AG09309 (cell line): ENCODE measurements at places on chromosomes 2 and 18.

DNA sequence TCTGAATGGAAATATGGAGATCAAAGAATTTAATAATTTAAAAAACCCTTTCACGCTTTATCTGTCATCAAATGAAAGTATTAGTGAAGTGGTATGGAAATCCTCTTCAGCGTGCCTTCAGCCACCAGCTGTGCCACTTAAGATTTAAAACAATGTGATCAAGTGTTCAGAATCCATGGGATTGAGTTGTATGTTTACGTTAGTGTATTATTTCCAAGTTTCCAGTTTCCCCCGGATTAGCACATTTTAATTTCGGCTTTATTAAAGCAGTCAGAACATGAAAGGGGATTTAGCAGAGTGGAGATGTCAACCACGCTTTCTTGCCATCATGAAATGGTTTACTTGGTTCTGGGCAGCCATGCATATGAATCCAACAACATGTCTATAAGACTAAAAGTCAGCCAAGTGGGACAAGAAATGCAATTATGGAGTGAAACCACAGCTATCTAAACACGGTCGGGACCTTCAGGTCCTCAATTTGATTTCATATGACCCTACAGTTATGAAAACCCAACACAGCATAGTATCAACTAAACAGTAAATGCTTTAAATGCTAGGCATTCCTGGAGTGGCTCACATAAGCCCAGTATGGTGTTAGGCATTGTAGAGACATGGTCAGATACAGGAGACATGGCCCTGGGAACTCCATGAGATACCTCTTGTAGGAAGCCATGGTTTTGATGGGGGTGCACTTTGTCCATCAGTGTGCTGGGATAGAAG lies 224.9 kb upstream of the EPAS1 start:
- DNase-seq = no peak

GRCh38 chr2:15750433-15750814 lies 158.8 kb downstream of the DDX1 start:
- no peak for DNase-seq

DNA sequence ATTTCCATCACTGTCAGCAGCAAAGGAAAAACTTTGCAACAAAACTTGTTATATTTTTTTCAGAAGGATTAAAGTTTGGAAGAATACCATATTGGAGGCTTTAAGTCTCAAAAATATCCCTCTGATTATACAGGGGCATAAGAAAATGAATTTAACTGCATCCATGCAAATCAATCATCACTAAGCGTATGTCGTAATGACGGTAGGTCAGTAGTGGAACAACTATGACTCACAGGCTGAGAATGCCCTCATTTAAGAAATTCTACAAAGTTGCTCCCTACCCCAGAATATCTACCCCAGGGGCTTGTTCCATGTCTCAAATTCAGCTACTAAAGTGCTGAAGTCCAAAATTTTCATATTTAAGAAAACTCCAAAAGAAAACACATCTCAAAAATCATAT lies 12.5 kb upstream of the NAB1 start:
- DNase-seq = no peak

DNA sequence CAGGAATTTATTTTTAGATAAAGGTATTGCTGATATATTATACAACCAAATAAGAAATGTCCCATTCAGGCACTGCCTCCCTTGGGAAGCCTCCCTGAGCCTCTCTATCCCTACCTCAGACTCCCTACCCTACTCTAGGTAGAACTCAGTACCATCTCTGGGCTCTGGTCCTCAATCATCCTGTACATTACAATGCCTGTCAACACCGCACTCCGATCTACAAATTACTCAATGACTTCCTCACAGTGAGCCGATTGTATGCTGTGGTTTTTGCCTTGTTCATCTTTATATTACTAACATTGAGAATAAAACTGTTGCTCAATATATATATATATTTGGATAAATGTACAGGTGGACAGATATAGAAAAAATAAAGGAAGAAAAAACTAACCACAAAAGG lies 207.5 kb downstream of the STK39 start:
- no peak for DNase-seq

GRCh38 chr18:79356435-79356834 lies 39.3 kb upstream of the NFATC1 start:
- no peak for DNase-seq

GRCh38 chr2:216416571-216417307 lies 4.5 kb downstream of the SMARCAL1 start:
- DNase-seq = no peak

GRCh38 chr2:222797871-222798270 lies 63.0 kb upstream of the ACSL3 start:
- DNase-seq = no peak

DNA sequence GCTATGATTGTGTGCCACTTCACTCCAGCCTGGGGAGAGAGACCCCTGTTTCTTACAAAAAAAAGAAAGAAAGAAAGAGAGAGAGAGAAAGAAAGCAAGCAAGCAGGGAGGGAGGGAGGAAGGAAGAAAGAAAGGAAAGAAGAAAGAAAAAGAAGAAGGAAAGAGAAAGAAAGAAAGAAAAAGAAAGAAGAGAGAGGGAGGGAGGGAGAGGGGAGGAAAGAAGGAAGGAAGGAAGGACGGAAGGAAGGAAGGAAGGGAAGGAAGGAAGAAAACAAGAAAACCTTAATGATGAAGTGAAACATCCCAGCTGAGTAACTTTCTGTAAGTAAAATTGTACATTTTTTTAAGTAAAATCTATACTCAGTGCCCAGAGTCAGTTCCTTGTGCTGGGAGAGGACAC lies 75.5 kb upstream of the GLS start:
- DNase-seq = no peak

DNA sequence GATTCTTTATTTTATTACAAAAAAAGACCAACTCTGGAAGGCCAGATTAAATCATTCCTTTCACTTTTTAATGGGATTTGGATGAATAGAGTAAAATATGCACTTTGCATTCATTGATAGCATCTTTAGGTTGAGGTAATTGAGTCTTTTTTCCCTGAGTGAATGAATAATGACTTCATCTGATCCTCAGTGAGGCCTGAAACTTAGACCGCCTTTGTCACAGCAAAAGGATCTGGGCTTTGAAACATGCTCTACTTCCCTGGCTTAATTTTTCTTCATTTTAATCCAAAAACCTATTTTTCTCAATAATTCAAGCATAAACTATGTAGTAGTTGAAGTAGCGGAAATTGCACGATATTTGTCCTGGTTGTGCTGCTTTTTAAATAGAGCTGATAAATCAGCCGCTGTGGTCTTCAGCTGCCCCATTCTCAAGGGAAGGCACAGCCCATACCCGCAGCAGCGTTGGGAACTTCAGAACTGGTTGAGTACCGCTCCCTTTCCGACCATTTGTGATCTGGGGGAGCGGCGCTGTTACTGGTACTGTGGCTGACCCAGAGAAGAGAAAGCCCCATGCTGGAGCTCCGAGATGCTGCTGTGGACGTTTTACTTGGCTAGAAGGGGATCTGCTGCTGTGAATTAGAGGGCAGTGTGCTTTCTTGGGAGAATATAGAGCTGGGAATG lies 145.3 kb upstream of the NFATC1 start:
- DNase-seq = no peak

- no peak for DNase-seq
These were observed 41.8 kb upstream of the KLF11 start for GRCh38 chr2:10001586-10001985.

DNA sequence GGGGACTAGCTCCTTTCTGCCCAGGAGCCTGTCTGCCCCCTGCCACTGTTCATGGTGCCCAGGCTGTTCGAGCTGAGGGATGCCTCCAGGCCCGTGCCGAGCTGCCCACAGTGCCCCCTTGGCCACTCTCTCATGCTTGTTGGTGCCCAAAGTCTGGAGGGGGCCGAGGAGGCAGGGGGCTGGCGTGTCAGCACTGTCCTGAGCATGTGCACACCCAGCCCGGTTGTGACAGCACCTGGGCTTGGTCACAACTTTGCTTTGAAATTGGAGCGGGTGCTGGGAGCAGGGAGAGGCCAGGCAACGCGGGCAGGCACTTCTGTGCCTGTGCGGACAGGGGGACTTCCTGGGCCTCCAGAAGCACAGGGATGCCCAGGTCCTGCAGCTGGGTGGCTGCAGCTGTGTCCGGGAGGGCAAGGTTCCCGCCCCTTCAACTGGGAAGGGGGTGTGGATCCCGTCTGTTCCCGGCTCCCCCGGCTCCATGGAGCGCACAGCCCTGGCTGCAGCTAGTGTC lies 22.2 kb upstream of the RAPGEF4 start:
- no peak for DNase-seq

DNA sequence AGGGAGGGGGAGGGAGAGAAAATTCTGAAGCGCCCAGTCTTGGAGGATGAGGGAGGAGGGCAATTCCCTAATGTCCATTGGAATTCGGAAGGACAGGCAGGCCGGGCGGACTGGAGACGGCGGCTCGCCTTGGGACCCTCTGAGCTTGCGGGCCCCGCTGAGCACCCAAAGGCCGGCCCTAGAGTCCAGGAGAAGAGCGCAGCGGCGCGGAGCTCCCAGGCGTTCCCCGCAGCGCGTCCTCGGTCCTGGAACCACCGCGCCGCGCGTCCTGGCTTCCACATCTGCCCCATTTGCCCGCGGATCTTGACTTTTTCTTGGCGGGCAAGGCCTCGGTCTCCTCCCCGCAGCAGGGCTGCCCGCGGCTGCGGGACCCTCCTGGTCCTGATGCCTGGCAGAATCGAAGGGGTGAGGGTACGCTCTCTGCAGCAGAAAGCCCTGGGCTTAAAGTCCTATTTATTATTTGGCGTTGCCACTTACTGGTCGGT lies 675 bp upstream of the MLPH start:
- no peak for DNase-seq

DNA sequence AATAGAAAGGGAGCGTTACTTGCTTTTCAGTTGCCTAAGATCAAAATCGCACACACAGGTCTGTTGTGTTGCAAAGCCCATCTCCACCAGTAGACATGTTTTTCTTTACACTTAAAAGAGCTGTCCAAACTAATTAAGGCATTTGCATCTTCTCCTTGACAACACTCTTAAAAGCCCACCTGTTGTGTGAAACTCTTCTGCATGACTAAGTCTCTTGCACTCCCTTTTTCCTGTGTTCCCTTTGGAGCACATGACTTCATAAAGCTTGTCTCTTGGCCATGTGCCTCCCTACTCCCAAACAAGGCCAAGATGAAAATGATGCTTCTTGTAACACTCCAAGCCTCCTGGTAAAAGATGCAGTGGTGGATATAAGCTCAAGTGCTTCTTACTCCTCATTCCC lies 26.1 kb downstream of the PID1 start:
- DNase-seq = no peak

- no peak for DNase-seq
These were observed 56.9 kb downstream of the SRBD1 start for GRCh38 chr2:45554073-45554741.

DNA sequence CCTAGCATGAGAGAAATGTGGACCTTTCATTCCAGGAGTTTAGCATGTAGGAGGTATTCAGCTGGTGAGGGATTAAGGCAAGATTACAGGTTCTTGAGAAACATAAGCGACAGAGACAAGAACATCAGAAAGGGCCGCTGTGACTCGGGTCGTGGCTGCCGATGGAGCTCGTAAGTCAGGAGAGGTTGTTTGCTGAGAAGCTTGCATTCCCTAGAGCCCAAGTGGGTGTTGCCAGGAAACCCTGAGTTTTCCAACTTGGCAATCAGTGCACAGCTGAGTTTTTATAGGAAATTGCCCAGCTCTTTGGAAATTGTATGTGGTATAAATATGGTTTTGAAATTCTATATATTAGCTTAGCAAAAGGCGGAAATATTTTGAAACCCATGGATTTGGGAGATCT lies 46.4 kb upstream of the CYP1B1 start:
- DNase-seq = no peak

- DNase-seq = no peak
These were observed 1573.4 kb upstream of the NXPH2 start for GRCh38 chr2:140353541-140353940.
